ENCODE measurements at places on chromosomes 11 and 22. TPM values are rescaled to one million over a fixed set of nuclear protein-coding genes. Genes with fewer than 3 reads are reported as not detected.

The MISFA gene
- 0.67 TPM for total RNA-seq

The GNAZ gene
- total RNA-seq, result 0.56 TPM

DNA sequence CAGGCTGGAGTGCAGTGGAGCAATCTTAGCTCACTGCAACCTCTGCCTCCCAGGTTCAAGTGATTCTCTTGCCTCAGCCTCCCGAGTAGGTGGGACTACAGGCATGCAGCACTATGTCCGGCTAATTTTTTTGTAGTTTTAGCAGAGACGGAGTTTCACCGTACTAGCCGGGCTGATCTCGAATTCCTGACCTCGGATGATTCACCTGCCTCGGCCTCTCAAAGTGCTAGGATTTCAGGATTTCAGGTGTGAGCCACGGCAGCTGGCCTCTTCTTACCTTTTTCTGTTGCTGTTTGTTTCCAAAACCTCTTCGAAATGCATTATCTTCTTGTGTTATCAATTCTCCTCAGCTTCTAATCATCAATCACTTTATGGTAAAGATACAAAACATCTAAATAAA is 22.1 kb upstream of the TMEM135 start:
- H3K27ac ChIP-seq, result no peak overlapping the region
- H3K27me3 ChIP-seq, result no peaks in the 10 kb centered on the region
- no peaks in the 10 kb centered on the region for H3K4me1 ChIP-seq
- no peak overlapping the region for H3K4me3 ChIP-seq
- DNase-seq, result no peak

The DBX1 gene
- not detected for total RNA-seq

The VEGFB gene
- total RNA-seq, result 104 TPM

DNA sequence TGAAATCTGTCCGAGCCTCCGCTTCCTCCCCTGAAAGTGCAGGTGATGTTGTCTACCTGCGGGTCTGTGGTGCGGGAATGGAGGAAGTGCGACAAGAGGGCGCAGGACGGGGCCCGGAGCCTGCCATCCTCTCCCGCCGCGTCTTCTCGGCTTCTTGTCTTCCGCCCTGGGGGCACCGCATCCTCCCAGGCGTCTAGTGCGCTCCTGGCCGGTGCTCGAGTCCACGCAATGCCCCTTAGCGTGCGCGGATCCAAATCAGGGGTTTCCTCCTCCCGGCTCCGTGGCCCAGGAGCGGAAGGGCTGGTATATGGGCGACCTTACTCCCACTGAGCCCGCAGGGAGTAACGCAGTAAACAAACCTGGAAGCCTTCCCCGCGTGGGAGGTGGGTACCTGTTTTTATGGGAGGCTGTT is 405 bp downstream of the SFI1 start:
- peak overlapping the region; percentile 90 for H3K27ac ChIP-seq
- peak; percentile 57 for DNase-seq
- peak overlapping the region; percentile 96 for H3K4me3 ChIP-seq
- H3K36me3 ChIP-seq, result peaks cover 41% of the 10 kb centered on the region
- H3K27me3 ChIP-seq, result no peaks in the 10 kb centered on the region

The GGT1 gene
- total RNA-seq, result 17.8 TPM

- DNase-seq, result no peak
- no peak overlapping the region for H3K4me3 ChIP-seq
- no peaks in the 10 kb centered on the region for H3K27me3 ChIP-seq
Measured at GRCh38 chr11:114199051-114199450, 97.1 kb upstream of the NNMT start.

GRCh38 chr22:31150615-31151014 is 9.4 kb upstream of the RNF185 start:
- no peaks in the 10 kb centered on the region for H3K36me3 ChIP-seq
- H3K27me3 ChIP-seq, result peaks cover 3% of the 10 kb centered on the region
- H3K27ac ChIP-seq, result no peak overlapping the region

GRCh38 chr22:33984656-33985285 is 64.5 kb upstream of the LARGE1 start:
- no peaks in the 10 kb centered on the region for H3K27me3 ChIP-seq
- H3K4me1 ChIP-seq, result no peaks in the 10 kb centered on the region
- no peak overlapping the region for H3K4me3 ChIP-seq
- no peaks in the 10 kb centered on the region for H3K36me3 ChIP-seq
- no peak for DNase-seq
- H3K27ac ChIP-seq, result no peak overlapping the region

The A4GALT gene
- total RNA-seq, result 0.38 TPM

DNA sequence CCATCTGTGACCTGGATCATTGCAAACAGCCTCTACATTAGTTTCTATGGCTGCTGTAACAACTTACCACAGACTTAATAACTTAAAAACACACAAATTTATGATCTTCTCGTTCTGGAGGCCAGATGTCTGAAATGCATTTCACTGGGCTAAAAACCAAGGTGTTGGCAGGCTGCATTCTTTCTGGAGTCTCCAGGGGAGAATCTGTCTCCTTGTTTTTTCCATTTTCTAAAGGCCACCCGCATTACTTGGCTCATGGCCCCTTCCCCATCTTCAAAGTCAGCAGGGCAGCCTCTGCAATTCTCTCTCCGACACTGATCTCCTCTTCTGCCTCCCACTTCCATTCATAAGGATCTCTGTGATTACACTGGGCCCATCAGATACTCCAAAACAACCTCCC is 11.6 kb downstream of the SCGB1A1 start:
- no peak overlapping the region for H3K4me3 ChIP-seq
- no peak for DNase-seq
- H3K27me3 ChIP-seq, result peaks cover 2% of the 10 kb centered on the region
- no peak overlapping the region for H3K27ac ChIP-seq
- H3K36me3 ChIP-seq, result no peaks in the 10 kb centered on the region

DNA sequence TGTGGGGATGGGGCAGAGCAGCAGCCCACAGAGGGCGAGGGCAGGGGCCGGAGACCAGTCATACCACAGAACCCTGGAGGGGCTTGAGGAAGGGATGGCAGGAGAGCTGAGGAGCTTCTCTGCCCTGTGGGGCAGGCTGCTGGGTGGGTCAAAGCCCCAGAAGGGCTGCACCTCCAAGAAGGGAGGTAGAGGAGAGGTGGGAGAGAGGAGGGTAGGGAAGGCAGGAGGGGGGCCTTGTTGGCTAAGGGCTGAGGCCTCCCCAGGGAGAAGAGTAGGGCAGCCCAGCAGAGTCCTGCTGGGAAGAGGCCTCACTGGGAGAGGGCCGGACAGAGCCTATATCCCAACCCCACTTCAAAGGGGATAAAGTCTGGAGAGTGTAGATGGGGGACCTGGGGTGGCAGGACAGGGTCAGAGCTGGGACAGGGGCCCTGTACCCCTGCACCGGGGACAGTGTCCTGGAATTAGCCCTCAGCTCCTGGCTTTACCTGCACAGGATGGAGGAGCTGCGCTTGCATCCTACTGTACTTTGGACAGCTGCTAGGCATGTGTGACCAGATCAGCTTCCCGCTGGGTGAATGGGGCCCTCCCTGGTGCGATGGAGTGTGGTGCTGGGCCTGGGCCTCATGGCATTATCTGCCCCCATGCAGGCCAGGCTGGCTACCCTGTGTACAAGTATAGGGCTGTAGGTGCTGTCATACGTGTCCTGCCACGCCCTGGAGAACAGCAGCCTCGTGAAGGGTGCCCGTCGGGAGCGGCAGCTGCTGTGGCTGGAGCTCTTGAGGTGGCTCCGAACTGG is 7.3 kb downstream of the DGCR6L start:
- H3K27me3 ChIP-seq, result no peaks in the 10 kb centered on the region
- DNase-seq, result no peak
- H3K4me1 ChIP-seq, result peaks cover 6% of the 10 kb centered on the region
- no peaks in the 10 kb centered on the region for H3K36me3 ChIP-seq
- H3K27ac ChIP-seq, result no peak overlapping the region

The CSF2RB gene
- 0.16 TPM for total RNA-seq

GRCh38 chr22:29377979-29378378 is 10.4 kb downstream of the AP1B1 start:
- peaks cover 35% of the 10 kb centered on the region for H3K4me1 ChIP-seq
- H3K36me3 ChIP-seq, result peaks cover 34% of the 10 kb centered on the region
- no peak for DNase-seq

The PGA5 gene
- not detected for total RNA-seq

GRCh38 chr22:27378311-27378800 is 423.2 kb downstream of the MN1 start:
- H3K4me3 ChIP-seq, result no peak overlapping the region
- H3K4me1 ChIP-seq, result no peaks in the 10 kb centered on the region
- H3K36me3 ChIP-seq, result no peaks in the 10 kb centered on the region
- DNase-seq, result no peak
- H3K27me3 ChIP-seq, result peaks cover 7% of the 10 kb centered on the region

DNA sequence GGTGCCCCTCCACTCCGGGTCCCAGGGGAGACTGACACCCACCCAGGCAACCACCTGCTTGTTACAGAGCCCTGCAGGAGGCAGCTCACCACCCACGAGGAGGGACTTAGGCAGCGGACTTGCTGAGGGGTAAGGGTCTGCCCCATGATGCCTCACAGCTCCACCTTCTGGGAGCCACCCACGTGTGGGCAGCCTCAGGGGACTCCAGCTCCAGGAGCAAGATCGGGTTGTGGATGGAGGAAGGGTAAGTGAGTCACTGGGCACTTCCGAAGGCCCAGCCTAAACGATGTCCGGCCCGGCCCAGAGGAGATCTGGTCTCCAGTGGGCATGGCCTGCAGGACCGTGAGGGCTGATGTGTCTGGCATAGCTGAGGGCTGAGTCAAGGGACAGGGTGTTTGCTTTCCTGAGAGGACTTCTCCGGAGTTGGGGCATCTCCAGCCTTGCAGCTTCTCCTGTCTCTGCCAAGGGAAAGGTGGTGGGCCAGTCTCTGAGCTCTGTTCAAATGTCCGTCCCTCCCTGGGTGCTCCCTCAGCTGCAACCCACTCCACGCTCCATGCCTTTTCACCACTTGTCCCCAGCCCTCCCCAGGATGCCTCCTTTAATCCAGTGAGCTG is 32.3 kb upstream of the P2RY2 start:
- H3K27ac ChIP-seq, result no peak overlapping the region
- no peak for DNase-seq
- H3K4me1 ChIP-seq, result peaks cover 3% of the 10 kb centered on the region
- peaks cover 7% of the 10 kb centered on the region for H3K27me3 ChIP-seq
- H3K4me3 ChIP-seq, result no peak overlapping the region
- no peaks in the 10 kb centered on the region for H3K36me3 ChIP-seq

- no peaks in the 10 kb centered on the region for H3K27me3 ChIP-seq
- H3K36me3 ChIP-seq, result peaks cover 22% of the 10 kb centered on the region
- H3K27ac ChIP-seq, result no peak overlapping the region
- peaks cover 4% of the 10 kb centered on the region for H3K4me1 ChIP-seq
- no peak overlapping the region for H3K4me3 ChIP-seq
- DNase-seq, result no peak
Measured at GRCh38 chr11:18312663-18313420, 9.1 kb downstream of the HPS5 start.

The ZP1 gene
- total RNA-seq, result not detected

DNA sequence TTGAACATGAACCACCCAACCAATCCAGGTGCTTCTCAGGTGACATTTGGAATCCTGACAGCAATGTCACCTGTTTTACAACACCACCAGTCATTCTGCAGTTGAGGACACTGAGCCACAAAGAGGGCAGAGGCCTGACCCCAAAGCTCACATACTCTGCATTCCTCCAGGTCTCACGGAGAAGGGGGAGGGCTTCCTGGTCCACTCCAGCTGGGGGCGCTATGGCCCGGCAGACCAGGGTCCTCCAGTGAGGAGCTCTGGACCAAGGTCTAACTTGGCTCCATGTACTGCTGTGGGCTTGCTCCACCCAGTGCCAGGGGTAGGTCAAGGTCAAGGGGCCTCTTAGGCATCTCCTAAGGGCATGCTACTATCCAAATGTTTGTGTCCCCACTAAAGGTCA is 1.5 kb upstream of the PNPLA3 start:
- DNase-seq, result no peak
- peaks cover 4% of the 10 kb centered on the region for H3K4me1 ChIP-seq
- peaks cover 22% of the 10 kb centered on the region for H3K27me3 ChIP-seq
- no peak overlapping the region for H3K27ac ChIP-seq
- no peak overlapping the region for H3K4me3 ChIP-seq

DNA sequence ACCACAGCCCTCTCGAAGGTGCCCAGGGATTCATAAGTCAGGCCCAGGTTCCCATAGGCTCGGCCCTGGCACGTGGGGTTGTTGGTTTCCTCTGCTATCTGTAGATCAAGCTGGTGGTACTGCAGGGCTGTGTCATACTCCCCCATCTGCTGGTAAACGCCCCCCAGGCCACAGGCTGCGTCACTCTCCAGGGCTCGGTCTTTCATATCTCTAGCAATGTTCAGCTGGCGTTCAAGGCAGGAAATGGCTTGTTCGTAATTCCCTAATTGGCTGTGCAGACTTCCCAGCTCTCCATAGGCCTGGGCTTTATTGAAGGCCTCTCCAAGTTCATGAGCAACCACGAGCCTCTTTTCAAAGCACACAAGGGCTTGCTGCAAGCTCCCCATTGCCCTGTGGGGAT is 186.4 kb upstream of the PITPNB start:
- H3K27me3 ChIP-seq, result no peaks in the 10 kb centered on the region
- no peaks in the 10 kb centered on the region for H3K36me3 ChIP-seq
- H3K4me3 ChIP-seq, result no peak overlapping the region
- H3K27ac ChIP-seq, result no peak overlapping the region

- no peak overlapping the region for H3K27ac ChIP-seq
- H3K27me3 ChIP-seq, result peaks cover 16% of the 10 kb centered on the region
- DNase-seq, result no peak
- H3K36me3 ChIP-seq, result no peaks in the 10 kb centered on the region
- no peaks in the 10 kb centered on the region for H3K4me1 ChIP-seq
Measured at GRCh38 chr11:19642185-19643158, 70.2 kb upstream of the NAV2 start.
